ENCODE measurements at places on chromosomes 2 and 18.

- DNase-seq: no peak
These were observed 199.6 kb downstream of the PRKCE start for GRCh38 chr2:45851111-45851510.

DNA sequence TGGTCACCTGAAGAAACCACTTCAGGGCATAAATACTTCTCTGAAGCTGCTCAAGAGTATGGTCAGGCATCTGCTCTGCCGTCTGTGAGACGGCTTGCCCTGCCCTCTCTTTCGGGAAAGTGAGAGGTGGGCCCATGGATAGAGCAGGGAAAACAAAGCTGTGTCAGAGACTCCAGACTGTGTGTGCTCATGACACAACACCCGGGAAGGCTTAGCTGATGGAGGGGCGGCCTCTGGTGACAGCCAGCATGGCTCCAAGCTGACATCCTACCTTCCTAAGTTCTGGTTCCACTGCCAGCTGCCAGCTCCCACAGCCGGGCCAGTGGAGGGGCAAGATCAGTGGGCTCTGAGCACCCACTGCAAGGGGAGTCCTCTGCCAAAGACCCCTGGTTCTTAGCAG is 215.3 kb downstream of the ANKRD30B start:
- no peak for DNase-seq

- no peak for DNase-seq
These were observed 148.8 kb downstream of the ANKRD44 start for GRCh38 chr2:197161774-197162173.

GRCh38 chr18:32301976-32302743 is 112.3 kb downstream of the MEP1B start:
- no peak for DNase-seq

GRCh38 chr2:240494194-240494793 is 58.8 kb downstream of the GPC1 start:
- no peak for DNase-seq

- DNase-seq: no peak
These were observed 5.5 kb upstream of the ID2 start for GRCh38 chr2:8676191-8676920.

- DNase-seq: no peak
These were observed 88.4 kb downstream of the MEP1B start for GRCh38 chr18:32278177-32278799.

GRCh38 chr2:138670734-138671133 is 109.5 kb downstream of the NXPH2 start:
- DNase-seq: no peak

DNA sequence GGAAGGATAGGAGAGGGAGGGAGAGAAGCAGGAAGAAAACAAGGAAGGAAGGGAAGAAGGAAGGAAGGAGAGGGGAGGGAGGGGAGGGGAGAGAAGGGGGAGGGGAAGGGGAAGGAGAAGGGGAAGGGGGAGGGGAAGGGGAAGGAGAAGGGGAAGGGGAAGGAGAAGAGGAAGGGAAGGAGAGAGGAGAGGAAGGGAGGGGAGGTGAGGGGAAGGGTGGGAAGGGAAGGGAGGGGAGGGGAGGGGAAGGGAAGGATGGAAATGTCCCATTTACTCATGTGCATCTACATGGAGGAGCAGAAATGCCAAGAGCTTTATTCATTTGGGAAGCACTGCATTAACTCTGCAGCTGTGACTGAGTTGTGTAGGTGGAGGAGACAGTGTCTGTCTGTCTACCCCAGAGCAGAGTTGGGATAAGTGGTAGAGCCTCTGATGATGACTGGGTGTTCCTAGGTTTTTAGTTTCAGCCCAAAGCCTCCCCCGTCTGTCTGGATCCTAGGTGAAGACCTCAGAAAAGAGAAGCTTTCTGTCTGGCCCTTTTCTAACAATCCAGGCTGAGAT is 131.3 kb downstream of the COL6A3 start:
- no peak for DNase-seq

DNA sequence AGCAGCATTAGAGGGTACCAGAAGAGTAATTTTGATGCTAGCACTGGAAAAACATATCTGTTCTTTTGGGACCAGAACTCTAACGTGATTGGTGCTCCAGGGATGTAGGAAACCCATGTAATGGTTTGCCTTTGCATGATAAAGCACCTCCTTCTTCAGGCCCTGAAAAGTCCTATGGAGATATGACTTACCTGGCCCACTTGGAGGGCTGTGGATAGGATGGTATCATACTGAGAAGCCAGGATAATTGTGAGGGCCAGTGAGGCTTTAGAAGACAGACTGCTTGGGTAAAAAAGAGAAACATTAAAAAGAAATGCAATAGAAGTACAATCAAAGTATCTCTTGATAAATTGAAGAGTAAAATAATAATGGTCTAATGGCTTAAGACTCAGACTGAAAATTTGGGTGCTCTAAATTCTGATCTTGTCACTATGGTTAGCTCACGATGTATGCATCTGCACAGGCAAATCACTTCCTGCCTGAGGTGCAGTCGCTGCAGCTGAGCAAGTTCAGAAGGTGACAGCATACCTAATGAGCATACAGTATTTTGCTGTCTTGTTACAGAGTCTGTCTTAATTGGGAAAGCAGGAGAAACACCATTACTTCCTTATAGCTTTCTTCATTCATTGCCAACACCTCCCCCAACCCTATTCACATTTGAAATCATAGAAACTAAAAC is 371.5 kb downstream of the NUP35 start:
- DNase-seq: no peak

DNA sequence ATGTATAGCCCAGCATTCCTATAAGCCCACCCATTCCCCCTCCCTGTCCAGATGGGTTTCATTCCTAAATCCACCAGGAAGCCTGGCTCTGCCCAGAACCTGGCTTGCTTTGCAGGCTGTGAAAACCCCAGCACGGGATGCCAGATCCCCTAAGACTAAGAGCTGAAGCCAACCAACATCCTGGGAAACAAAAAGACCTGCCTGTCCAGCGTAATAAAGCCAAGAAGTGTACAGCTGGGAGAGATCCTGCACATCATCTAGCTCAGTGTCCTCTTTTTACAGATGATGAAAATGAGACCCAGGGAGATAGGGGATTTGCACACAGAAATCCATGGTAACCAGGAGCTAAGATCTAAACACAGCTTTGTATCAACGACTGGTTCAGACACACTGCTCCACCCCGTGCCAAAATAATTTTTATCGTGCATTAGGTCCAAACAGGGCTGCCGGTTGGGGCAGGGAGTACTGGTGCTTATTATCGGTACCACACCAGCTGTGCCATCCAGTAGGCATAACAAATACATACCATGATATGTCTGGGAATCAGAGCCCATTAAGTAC is 2.9 kb downstream of the RND3 start:
- DNase-seq: no peak

GRCh38 chr2:54207666-54208195 is 48.3 kb downstream of the TSPYL6 start:
- DNase-seq: no peak

DNA sequence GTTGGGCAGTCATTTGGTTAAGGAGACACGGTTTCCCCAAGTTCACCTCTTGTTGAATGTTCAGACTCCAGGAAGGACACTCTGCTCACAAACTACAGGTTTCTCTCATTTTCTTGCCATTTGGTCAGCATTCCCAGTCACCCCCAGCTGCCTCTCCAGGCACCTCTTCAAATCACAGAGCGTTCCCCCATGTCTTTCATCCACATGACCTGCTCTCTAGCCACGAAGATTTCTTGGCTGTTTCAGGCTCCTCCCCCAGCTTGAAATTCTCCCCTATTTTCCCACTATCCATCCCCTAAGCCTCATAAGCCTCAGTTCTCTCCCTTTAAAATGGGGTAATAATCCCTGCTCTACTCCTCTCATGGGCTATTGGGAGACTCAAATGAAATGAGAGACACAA is 89.1 kb upstream of the RTN4 start:
- no peak for DNase-seq

GRCh38 chr2:66846887-66847286 is 412.0 kb downstream of the MEIS1 start:
- DNase-seq: no peak

- DNase-seq: no peak
These were observed 95.3 kb downstream of the EVA1A start for GRCh38 chr2:75465317-75465984.

GRCh38 chr2:177281400-177282180 is 17.1 kb upstream of the NFE2L2 start:
- DNase-seq: no peak
